ENCODE measurements at places on chromosomes 5 and 9. TPM values are rescaled to one million over a fixed set of nuclear protein-coding genes. Genes with fewer than 3 reads are reported as not detected.

The PRR16 gene
- total RNA-seq, result 0.25 TPM

The NFIB gene
- 8.2 TPM for total RNA-seq

The MSMP gene
- not detected for total RNA-seq

The TPPP gene
- total RNA-seq, result 1.1 TPM

The PCDHB14 gene
- 0.63 TPM for total RNA-seq

The GRIN3A gene
- not detected for total RNA-seq

The LCN15 gene
- not detected for total RNA-seq

The PCDHA1 gene
- 0.16 TPM for total RNA-seq

The IRX4 gene
- total RNA-seq, result 2.3 TPM

The F2RL1 gene
- total RNA-seq, result 88.1 TPM

The S100Z gene
- not detected for total RNA-seq

The ANKRD55 gene
- not detected for total RNA-seq

The LCP2 gene
- not detected for total RNA-seq

The CSF1R gene
- 0.13 TPM for total RNA-seq

The TMEM215 gene
- not detected for total RNA-seq

The GARIN3 gene
- total RNA-seq, result not detected

The MEGF10 gene
- 1.1 TPM for total RNA-seq

The FBN2 gene
- total RNA-seq, result 24.6 TPM

The HTR4 gene
- not detected for total RNA-seq

The SYK gene
- total RNA-seq, result 7.5 TPM

The EGFL7 gene
- total RNA-seq, result 27.0 TPM

The KLF4 gene
- 21.7 TPM for total RNA-seq

The C5orf34 gene
- total RNA-seq, result 0.89 TPM

The TBC1D9B gene
- 75.1 TPM for total RNA-seq

The INSYN2B gene
- total RNA-seq, result 0.76 TPM

The LHFPL2 gene
- 31.6 TPM for total RNA-seq

The ARID3C gene
- 0.51 TPM for total RNA-seq

The TYRP1 gene
- not detected for total RNA-seq

The HAVCR2 gene
- 6.8 TPM for total RNA-seq

The CERCAM gene
- 147 TPM for total RNA-seq

The DMRT3 gene
- 8.8 TPM for total RNA-seq
